ENCODE measurements at places on chromosomes 5 and 9. TPM values are rescaled to one million over a fixed set of nuclear protein-coding genes. Genes with fewer than 3 reads are reported as not detected.

DNA sequence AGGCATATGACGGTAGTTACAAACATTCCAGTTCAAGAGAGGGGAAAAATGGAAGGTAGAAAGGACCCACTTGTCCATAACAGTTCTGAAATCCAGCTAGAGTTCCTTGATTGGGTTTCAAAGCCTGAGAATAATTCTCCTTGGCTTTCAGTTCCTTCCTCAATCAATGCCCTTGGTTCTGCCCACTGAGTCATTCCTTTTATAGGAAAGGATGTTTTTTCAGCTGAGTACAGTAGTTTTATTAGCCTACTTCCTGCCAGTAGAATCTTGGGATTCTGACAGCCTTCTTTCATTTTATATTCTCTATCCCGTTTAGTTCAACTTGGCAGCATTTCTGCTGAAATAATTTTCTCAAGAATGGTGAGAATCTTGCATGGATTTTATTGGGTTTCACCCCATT lies 386.9 kb upstream of the SMC2 start:
- no peak overlapping the region for H3K27ac ChIP-seq
- no peaks in the 10 kb centered on the region for H3K27me3 ChIP-seq
- no peak overlapping the region for H3K4me3 ChIP-seq
- DNase-seq: no peak
- H3K36me3 ChIP-seq: no peaks in the 10 kb centered on the region
- no peaks in the 10 kb centered on the region for H3K4me1 ChIP-seq

- no peaks in the 10 kb centered on the region for H3K27me3 ChIP-seq
- no peaks in the 10 kb centered on the region for H3K36me3 ChIP-seq
- H3K4me3 ChIP-seq: no peak overlapping the region
- H3K4me1 ChIP-seq: no peaks in the 10 kb centered on the region
Observed at GRCh38 chr5:2295476-2295875, 412.8 kb upstream of the IRX4 start.

- H3K4me1 ChIP-seq: no peaks in the 10 kb centered on the region
- no peak overlapping the region for H3K27ac ChIP-seq
- no peaks in the 10 kb centered on the region for H3K27me3 ChIP-seq
- DNase-seq: no peak
- no peak overlapping the region for H3K4me3 ChIP-seq
Observed at GRCh38 chr5:3261081-3261480, 334.6 kb upstream of the IRX1 start.

GRCh38 chr5:78727786-78728761 lies 79.5 kb upstream of the LHFPL2 start:
- H3K36me3 ChIP-seq: no peaks in the 10 kb centered on the region
- H3K27ac ChIP-seq: no peak overlapping the region

GRCh38 chr5:60960591-60960990 lies 15.6 kb downstream of the NDUFAF2 start:
- no peak overlapping the region for H3K4me3 ChIP-seq
- no peak overlapping the region for H3K27ac ChIP-seq
- H3K36me3 ChIP-seq: no peaks in the 10 kb centered on the region
- H3K27me3 ChIP-seq: no peaks in the 10 kb centered on the region
- DNase-seq: no peak

GRCh38 chr5:439636-440035 lies 3.3 kb upstream of the EXOC3 start:
- H3K4me3 ChIP-seq: no peak overlapping the region
- H3K27ac ChIP-seq: no peak overlapping the region
- DNase-seq: no peak

SH3GL2 gene
- total RNA-seq: 0.10 TPM

LRRC70 gene
- total RNA-seq: 0.68 TPM

VLDLR gene
- 4.5 TPM for total RNA-seq

PCDHB3 gene
- 1.3 TPM for total RNA-seq

KCNMB1 gene
- total RNA-seq: not detected
